ENCODE measurements at places on chromosomes 7 and 10. TPM values are rescaled to one million over a fixed set of nuclear protein-coding genes. Genes with fewer than 3 reads are reported as not detected.

DNA sequence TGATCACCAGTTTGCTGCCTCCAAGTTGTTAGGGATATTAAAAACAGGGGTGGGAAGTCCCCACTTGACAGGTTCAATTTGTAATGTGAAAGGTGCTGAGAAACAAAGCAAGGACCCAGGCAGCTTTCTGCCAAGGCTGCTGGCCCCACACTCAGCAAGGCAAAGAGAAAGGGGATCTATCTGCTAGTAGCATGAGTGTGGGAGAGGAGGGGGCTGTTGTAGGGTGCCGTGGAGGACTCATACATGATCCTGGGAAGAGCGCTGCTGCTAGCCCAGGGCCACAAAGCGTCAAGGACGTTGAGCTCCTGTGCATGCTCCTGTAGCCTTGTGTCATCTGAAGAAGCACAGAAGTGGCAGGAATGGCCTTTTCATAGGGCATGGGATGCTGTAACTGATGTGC is 96.5 kb upstream of the INSYN2A start:
- DNase-seq, result no peak

- DNase-seq, result no peak
These were observed 15.9 kb downstream of the ADAM12 start for GRCh38 chr10:126372396-126372795.

DNA sequence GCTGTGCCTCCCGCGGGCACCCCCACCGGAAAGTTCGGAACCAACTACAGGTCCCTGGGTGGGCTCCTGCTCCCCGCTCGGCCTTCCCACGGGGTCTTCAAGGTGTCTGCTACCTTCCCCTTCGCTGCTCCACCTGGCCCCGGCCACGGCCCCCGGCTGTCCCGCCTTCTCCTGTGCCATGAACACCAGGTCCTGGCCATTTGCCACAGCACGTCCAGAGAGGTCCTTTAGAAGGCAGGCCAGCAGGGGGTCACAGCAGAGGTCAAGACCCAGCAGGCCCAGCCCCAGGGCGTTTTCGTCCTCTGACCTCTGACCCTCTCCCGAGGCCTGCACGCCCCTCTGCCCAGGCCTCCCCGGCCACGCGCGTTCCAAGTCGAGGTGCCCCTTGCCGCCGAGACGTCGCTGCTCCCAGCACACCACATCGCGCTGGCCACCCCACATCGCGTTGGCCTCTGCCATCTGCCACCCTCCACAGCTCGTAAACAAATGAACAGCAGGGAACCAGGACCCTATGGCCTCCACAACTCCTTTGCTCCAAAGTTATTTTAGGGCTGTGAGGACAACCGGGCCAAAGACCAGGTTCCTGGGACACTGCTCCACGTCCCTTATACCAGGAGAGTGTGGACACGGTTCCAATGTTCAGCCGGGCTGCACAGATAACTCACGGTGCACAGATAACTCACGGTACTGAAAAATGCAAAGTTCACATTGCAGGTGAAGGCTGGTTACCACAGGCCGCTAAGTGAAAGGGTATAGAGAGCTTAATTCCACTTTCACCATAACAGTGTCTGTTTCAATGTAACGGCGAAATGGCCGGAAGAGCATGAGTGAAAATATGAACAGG is 74.3 kb downstream of the CFAP46 start:
- peak; percentile 19 for DNase-seq

GRCh38 chr7:131586259-131586658 is 29.8 kb upstream of the PODXL start:
- DNase-seq, result peak; percentile 83

DNA sequence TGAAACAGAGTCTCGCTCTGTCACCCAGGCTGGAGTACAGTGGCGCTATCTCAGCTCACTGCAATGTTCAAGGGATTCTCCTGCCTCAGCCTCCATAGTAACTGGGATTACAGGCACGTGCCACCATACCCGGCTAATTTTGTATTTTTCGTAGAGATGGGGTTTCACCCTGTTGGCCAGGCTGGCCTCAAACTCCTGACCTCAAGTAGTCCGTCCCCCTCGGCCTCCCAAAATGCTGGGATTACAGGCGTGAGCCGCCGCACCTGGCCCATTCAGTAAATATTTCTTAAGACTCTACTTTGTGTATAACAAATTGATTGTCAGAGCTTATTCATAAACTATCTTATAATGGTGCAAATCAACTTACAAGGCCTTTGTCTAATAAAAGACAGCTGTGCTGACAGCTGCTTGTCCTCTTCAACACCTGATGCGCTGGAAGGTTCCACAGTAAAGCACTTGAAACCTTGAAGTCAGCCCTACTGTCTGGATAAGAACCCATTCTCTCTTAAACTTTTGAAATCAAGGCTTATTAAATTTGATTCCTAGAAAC is 14.7 kb downstream of the ECHDC3 start:
- no peak for DNase-seq

DNA sequence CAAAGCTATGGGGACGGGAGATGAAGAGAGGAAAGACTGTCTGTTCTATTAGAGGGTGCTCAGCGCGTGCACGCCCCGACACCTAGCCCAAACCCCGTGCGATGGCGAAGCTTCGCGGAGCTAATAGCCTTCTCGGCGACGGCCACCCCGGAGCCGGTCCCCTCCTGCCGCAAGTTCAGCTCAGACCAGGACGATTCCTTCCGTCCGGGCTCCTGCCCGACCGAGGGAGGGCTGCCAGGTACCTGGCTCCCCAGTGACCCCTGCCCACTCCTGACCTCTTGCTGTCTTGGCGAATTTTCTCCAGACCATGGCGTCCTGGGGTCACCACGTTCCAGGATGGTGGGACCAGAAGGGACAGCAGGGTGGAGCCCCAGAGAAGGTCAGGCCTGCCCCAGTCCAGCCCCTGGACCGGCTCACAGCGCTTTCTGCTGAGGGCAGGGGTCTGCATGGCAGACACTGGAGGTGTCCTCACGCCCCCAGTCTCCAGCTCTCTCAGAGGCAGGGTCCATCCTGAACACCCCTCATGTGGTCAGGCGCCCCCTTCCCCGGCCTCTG is 36.7 kb downstream of the UNCX start:
- no peak for DNase-seq

- no peak for DNase-seq
These were observed 37.3 kb upstream of the SLC29A3 start for GRCh38 chr10:71281646-71282322.

DNA sequence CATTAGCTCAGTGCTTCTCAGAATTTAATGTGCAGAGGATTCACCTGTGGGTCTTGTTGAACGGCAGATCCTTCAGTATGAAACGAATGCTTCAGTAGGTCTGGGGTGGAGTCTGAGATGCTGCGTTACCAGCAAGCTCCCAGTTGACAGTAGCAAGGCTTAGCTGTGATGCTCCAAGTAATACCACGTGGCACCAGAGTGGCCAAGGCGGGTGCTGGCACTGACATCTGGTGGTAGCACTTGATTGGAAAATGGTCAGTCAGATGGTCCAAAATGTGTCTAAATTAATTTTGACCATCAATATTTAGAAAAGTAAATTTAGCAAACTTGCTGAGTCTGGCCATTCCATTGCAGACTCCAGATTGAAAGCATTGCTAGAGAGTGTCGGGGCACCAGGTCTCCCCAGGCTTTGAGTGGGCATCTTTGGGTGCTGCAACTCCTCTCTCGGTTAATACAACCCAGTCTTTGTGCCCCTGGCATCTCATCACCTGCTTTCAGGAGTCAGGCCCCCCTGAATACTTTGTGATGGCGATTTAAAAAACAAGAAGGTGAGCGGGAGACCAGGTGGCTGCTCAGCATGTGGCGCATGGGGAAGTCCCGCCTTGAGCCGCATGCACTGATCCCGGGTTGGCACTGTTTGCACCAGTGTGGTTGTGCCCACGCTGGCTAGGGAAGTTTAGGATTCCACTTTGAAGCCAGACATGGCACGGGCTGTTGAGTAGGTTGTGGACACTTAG is 130.1 kb downstream of the NT5C2 start:
- DNase-seq, result no peak

GRCh38 chr10:113999531-113999930 is 44.1 kb upstream of the ADRB1 start:
- peak; percentile 33 for DNase-seq

DNA sequence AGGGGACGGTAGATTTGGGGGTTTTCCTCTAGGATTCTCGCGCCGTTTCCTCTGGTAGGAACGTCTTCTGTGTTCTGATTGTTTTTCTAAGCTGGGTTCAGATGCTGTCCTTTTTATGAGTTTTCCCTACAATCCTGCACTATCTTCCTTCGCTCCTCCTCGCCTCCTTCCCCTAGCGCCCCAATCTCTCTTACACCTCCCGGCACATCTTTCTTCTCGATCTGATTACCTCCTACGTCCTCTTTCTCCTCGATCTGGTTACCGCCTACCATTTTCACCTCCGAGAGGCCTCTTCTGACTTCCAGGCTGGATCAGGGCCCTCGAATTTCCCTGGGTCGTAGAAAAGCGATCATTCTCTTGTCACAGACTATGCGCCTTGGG is 413 bp downstream of the BUD31 start:
- no peak for DNase-seq

GRCh38 chr7:22400936-22401553 is 44.1 kb upstream of the RAPGEF5 start:
- DNase-seq, result no peak

DNA sequence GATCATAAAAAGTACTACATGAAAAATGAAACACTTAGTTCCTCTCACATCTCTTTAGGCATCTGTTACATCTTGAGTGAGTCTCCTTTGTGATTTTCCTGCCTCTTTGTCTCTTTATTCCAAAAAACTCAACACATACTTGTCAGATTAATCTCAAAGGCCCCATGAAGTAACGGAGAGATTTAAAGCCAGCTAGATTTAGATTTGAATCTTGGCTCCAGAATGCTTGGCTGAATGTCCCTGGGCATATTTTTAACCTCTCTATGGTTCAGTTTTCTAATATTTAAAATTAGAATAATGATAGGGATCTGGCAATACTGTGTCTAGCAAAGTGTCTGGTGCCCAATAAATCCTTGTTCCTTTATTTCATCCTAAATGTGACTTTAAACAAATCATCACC is 140.0 kb downstream of the DGKB start:
- no peak for DNase-seq

DNA sequence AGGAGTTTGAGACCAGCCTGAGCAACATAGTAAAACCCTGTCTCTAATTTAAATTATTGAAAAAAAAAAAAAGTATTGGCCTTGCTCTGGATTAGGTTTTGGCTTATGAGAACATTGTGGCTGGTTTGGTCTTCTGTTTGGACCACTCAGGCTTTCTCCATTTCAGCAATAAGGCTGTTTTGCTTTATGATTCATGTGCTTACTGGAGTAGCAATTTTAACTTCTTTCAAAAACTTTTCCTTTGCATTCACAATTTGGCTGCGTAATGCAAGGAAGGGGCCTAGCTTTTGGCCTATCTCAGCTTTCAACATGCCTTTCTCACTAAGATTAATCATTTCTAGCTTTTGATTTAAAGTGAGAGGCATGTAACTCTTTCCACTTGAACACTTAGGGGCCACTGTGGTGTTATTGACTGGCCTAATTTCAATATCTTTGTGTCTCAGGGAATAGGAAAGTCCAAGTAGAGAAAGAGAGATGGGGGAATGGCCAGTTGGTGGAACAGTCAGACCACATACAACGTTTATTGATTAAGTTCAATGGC is 38.0 kb upstream of the SRPK2 start:
- DNase-seq, result no peak

- no peak for DNase-seq
These were observed 29.2 kb downstream of the TFAM start for GRCh38 chr10:58414270-58415041.

GRCh38 chr7:134427896-134428295 is 31.0 kb downstream of the AKR1B1 start:
- no peak for DNase-seq

GRCh38 chr7:84412161-84412969 is 217.8 kb upstream of the SEMA3A start:
- DNase-seq, result no peak

DNA sequence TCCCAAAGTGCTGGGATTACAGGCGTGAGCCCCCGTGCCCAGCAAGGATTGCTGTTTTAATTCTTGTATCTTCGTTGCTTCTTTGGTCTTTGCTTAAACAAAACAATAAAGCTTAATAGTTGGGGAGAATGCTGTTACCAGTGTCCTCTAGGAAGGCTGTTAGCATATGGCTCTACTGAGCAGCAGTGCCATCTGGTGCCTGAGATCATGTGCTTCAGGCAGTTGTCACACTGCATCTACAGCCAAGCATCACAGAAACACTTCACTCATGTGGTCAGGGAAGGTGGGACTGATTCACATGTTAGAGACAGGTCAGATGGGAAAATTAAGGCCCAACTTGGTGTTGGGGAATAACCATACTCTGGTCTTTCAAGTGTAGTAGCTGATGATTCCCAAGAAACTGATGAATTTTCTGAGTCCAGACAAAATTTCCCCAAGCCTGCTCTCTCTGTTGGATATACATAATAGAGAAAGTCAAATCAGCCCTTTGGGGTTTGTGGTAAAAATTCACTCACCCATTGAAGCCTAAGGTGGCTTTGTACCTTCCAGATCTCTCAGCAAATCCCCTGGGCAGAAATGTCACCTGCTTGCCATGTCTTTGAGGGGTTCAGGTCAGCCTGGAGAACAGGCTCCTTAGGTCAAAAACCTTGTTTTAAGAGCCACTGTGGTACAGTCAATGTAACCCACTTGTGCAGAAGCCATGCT is 28.4 kb downstream of the UBE2D4 start:
- no peak for DNase-seq

GRCh38 chr10:4847561-4848355 is 21.8 kb downstream of the AKR1E2 start:
- no peak for DNase-seq

GRCh38 chr10:89242345-89242684 is 9.3 kb downstream of the LIPA start:
- no peak for DNase-seq

DNA sequence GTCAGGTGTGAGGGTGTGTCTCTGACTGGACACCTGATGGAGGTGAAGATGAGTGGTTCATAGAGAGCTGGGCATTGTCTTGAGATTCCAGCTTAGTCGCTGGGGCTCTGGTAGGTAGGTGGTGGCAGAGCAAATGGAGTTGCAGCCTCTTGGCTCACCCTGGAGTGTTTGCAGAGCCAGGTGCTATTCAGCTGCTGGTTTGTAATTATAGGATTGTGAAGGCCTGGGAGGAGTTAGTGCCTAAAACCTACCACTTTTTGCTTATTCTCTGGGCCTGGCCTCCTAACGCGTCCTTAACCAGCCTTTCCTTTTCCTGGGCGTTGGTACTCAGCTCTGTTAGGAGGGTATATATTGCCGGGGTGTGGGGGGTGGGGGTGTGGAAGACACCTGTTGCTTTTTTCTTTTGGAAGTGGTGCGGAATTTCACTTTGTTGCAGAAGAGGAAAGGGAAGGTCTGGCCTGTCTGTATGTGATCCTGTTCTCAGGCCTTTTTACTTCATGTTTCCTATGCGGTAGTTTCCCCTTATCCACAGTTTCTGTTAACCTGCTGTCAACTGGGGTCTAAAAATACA is 3.2 kb downstream of the PPRC1 start:
- DNase-seq, result no peak

DNA sequence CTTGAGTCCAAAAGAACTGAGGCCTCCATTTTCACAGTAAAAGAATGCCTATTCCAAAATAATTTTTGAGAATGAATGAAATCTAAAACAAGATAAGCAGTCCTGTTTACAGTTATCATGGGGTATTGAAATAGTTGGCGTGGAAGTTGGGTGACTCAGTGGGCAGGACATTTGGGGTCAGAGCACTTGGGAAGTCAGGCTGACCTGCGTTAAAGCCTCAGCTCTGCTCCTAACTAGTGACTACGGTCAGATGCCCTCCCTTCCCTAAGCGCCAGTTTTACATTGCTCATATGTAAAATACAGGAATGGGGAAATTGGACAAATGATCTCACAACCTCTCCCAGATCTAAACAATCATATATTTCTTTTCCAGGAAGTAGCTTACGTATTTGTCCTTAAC is 2.3 kb upstream of the PAPSS2 start:
- no peak for DNase-seq

Gene PRPS1L1
- total RNA-seq, result not detected

Gene CPA5
- not detected for total RNA-seq

Gene TEX47
- not detected for total RNA-seq

Gene RADIL
- 5.0 TPM for total RNA-seq

Gene ZNF438
- 11.1 TPM for total RNA-seq

Gene NYAP1
- 0.32 TPM for total RNA-seq
